Retina (tissue), 1 donor: ENCODE measurements at places on chromosomes 13 and 19.

GRCh38 chr13:106318941-106319411 lies 216.5 kb downstream of the EFNB2 start:
- DNase-seq: no peak

DNA sequence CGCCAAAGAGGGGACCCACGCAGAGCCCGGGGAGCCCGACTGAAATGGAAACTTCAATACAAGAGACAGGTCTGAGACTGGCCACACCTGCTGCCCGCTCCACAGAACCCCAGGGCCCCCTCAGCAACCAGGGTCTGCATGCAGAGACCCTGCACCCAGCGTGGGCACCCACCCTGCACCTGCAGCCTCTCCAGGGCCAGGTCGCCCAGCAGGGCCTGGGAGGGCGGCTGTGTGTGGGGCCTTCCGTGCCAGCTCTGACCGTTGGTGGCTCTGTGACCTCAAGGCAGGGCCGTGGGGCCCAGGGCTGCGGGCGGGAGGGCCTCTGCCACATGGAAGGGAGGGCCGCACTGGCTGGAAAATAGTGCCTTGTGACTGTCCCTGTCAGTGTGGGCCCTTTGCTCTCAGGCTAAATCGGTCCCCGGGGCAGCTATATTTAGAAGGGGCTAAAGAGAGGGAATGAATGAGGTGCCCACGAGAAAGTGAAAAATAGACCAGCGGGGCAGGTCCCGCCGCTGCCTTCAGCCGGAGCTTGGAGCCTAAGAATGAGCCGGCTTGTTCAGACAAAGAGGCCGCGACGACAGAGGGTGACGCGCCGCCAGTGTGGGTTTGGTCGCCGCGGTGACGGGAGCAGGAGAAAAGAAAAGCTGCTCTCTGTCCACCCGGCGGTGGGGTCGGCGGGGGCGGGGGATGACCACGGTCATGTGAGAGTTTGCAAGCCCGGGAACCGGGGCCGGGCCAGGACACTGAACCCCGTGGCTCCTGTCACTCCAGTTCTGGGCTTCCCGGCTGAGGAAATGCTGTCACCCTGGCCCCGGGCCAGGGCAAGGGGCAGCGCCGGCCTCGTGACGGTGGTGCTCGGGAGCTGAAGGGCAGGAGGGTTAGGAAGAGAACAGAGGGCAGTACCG lies 70.5 kb downstream of the GADD45B start:
- peak; percentile 92 for DNase-seq

- no peak for DNase-seq
Observed at GRCh38 chr13:97459215-97459777, 25.3 kb downstream of the RAP2A start.

GRCh38 chr19:40365613-40366401 lies 17.3 kb downstream of the PLD3 start:
- peak; percentile 87 for DNase-seq

- DNase-seq: no peak
Observed at GRCh38 chr19:11563532-11563931, 4.5 kb upstream of the ELOF1 start.

GRCh38 chr19:19687090-19687489 lies 18.5 kb downstream of the ZNF101 start:
- peak; percentile 36 for DNase-seq

- no peak for DNase-seq
Observed at GRCh38 chr13:21998279-21998990, 327.6 kb downstream of the FGF9 start.

DNA sequence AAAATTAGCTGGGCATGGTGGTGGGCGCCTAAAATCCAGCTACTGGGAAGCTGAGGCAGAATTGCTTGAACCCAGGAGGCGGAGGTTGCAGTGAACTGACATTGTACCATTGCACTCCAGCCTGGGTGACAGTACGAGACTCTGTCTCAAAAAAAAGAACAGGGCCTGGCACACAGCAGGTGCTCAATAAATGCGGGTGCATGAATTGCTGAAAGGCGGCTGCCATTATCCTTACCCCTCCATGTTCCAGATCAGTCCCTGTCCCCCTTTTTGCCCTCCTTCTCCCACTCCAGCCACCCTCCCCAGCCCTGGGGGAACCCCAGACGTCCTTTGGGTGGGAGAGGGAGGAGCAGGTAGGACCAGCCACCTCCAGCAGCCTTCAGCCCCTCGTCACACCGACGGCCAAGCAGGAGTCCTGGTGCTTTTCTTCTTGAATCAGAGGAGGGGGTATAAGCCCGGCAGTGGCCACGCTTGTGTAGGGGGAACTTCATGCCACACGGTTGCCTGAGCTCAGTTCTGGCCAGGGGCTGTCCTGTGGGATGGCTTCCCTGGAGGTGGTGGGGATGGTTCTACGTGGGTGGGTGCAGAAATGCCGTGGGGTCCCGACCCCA lies 20.4 kb upstream of the NFIC start:
- DNase-seq: no peak

GRCh38 chr19:5624741-5625278 lies 1.9 kb downstream of the SAFB start:
- no peak for DNase-seq

GRCh38 chr13:45915686-45916439 lies 64.3 kb upstream of the SIAH3 start:
- DNase-seq: no peak

DNA sequence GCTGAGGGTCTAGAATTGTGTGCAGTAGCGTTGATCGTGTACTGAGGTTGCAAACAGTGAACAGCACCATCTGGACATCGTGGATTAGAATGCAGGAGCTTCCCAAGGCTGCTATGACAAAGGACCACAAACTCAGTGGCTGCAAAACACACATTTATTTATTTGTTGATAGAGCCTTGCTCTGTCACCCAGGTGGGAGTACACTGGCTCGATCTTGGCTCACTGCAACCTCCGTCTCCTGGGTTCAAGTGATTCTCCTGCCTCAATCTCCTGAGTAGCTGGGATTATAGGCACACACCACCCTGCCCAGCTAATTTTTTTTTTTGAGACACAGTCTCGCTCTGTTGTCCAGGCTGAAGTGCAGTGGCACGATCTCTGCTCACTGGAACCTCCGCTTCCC lies 2.3 kb upstream of the UHRF1 start:
- DNase-seq: no peak

- DNase-seq: no peak
Observed at GRCh38 chr13:29654843-29655547, 59.5 kb upstream of the SLC7A1 start.

- DNase-seq: peak; percentile 20
Observed at GRCh38 chr13:52454459-52454819, 839 bp upstream of the CKAP2 start.

- no peak for DNase-seq
Observed at GRCh38 chr13:30675717-30676116, 58.0 kb downstream of the USPL1 start.

DNA sequence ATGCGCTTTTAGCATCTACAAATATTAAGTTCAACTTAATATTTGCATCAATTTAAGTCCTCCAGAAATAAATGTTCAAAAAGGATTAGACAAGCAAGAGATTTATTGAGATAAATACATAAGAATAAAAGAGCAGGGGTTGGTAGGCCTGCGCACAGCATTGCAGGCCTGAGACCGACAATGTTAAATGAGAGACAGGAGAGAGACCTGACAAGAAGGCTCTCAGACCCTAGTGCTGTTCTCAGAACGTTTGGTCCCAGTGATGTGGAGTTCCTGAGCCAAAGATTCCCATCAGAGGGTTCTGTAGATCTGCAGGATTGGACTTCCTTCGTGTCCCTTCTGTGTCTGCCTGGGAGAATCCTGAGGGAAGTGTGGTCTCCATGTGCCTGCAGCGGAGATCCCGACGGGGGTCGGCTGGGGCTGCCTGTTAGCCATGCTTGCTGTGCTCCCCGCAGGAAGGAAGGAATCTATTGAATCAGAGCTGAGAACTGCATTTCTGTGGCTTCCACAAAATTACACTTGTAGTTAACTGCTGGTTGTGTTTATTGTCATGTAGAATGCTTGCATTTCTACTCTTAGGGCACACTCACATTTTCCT lies 369.9 kb upstream of the SLC10A2 start:
- no peak for DNase-seq

GRCh38 chr13:38166116-38166515 lies 183.5 kb upstream of the UFM1 start:
- no peak for DNase-seq

- no peak for DNase-seq
Observed at GRCh38 chr19:30864391-30865215, 484.6 kb downstream of the TSHZ3 start.

GRCh38 chr13:98480915-98481877 lies 95.7 kb downstream of the STK24 start:
- no peak for DNase-seq

DNA sequence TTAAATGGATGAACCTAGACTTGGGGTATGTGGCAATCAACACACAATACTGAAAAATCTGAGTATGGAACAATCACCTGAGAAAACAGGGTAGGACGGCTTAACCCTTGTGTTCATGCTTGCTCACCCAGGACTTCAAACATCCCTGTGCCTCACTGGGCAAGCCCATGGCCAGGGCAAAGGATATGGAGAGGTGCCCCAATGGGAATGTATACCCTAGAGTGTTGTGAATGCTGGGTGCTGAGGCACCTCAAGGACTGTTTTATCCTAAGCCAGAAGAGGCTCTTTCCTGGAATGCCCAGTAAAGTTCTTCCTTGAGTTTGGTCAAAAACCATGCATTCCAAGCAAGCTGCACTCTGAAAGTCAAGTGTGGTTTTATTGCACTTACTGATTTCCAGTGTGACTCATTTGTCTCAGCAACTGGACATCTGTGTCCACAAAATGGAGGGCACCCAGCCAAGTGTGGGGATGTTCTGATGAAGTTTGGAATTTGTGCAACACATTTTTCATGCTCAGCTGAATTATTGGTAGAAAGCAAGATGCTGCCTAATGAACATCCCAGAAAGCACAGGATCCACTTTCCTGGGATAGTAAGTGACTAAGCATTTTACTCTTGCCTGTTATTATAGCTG lies 531.3 kb downstream of the RFC3 start:
- no peak for DNase-seq

GRCh38 chr13:60945396-60945795 lies 470.3 kb downstream of the PCDH20 start:
- no peak for DNase-seq

- DNase-seq: no peak
Observed at GRCh38 chr19:44753932-44754749, 5.6 kb downstream of the BCL3 start.

GRCh38 chr13:47372751-47373150 lies 475.9 kb upstream of the HTR2A start:
- no peak for DNase-seq

DNA sequence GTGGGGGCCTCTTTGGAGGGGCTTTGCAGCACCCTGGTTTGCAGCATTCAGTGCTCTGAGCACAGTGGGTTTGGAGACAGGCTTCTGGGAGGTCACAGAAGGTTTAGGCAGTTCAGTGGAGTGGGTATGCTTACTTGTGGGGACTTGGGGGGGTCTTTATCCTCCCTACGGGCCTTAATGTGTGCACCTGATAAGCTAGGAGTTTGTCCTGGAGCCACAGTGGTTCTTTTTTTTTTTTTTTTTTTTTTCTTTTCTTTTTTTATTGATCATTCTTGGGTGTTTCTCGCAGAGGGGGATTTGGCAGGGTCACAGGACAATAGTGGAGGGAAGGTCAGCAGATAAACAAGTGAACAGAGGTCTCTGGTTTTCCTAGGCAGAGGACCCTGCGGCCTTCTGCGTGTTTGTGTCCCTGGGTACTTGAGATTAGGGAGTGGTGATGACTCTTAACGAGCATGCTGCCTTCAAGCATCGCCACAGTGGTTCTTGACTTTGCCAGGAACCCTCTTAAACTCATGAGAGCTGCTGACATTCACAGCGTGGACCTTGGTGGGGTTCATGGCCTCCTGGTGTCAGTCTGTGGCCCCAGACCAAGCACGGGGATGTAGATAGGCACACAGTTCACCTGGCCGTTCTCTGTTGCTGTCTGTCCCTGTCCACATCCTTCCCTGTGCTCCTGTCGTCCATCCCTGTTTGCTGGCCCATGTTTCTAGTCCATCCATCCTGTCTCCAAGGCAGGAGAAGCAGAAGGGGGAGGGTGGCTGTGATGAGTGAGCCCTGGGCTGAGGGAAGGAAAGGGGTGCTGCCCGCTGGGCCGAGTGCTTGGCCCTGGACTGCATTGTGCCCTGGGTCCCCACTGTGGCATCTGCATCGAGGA lies 2.7 kb downstream of the EGLN2 start:
- DNase-seq: no peak

- no peak for DNase-seq
Observed at GRCh38 chr13:21537105-21537504, 66.9 kb downstream of the MICU2 start.

DNA sequence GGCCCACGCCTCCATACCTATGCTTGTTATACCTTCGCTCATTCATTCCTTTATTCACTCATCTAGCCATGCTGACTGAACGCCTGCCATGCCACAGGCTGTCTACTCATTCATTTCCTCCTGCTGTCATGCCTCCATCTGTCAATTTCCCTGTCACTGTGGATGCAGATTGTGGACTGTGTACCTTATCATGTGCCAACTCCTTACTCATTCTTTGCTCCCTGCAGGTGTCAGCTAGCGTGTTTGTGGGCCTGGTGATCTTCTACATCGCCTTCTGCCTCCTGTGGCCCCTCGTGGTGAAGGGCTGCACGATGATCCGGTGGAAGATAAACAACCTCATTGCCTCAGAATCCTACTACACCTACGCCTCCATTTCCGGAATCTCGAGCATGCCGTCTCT lies 4.1 kb upstream of the PSMD8 start:
- no peak for DNase-seq

GRCh38 chr13:103716718-103717117 lies 650.5 kb upstream of the SLC10A2 start:
- no peak for DNase-seq

- DNase-seq: no peak
Observed at GRCh38 chr19:4113398-4114088, 10.4 kb downstream of the MAP2K2 start.

DNA sequence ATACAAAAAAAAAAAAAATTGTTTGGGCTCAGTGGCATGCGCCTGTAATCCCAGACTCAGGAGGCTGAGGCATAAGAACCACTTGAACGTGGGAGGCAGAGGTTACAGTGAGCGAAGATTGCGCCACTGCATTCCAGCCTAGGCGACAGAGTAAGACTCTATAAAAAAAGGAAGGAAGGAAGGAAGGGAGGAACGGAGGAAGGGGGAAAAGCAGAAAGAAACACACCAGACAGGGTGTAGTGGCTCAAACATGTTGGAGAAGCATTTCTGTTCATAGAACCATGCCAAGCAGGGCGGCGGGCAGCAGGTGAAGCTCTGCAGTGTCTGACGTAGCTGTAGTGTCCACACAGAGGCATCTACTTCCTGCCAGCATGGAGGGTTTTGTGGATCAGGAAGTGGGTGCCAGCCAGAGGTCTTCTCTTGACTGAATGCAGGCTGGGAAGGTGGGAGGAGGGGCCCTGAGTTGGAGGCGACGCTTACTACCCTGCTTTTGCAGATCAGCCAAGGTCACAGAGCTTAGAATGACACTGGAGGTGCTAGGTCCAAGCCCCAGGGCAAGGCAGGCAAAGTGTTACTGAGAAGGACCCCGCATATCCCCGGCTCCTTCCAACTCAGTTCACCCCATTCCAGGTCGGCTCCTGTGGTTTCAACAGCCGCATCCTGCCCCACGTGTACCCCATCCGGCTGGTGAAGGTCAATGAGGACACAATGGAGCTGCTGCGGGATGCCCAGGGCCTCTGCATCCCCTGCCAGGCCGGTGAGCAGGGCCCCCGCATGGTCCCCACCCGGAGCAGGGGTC lies 11.6 kb upstream of the PGLS start:
- no peak for DNase-seq

- DNase-seq: no peak
Observed at GRCh38 chr19:5850743-5851293, 431 bp downstream of the FUT3 start.
